ENCODE measurements at places on chromosomes 2 and 18. TPM values are rescaled to one million over a fixed set of nuclear protein-coding genes. Genes with fewer than 3 reads are reported as not detected.

KRCC1 gene
- total RNA-seq, result 23.8 TPM

ADAM17 gene
- total RNA-seq, result 22.3 TPM

RAPGEF4 gene
- total RNA-seq, result 6.4 TPM

TFPI gene
- 45.6 TPM for total RNA-seq

POTEJ gene
- total RNA-seq, result not detected

ARID5A gene
- 30.2 TPM for total RNA-seq

DQX1 gene
- total RNA-seq, result 0.43 TPM

HOXD12 gene
- not detected for total RNA-seq

CNDP1 gene
- total RNA-seq, result 4.0 TPM

ZNF804A gene
- total RNA-seq, result 4.1 TPM

FRZB gene
- 46.5 TPM for total RNA-seq

CHRND gene
- total RNA-seq, result not detected

SERPINB13 gene
- total RNA-seq, result not detected

FEV gene
- total RNA-seq, result not detected

TANK gene
- total RNA-seq, result 55.0 TPM

MC5R gene
- not detected for total RNA-seq

GALR1 gene
- total RNA-seq, result 0.09 TPM

GMCL1 gene
- 29.0 TPM for total RNA-seq

HOXD1 gene
- 0.40 TPM for total RNA-seq

C1GALT1C1L gene
- total RNA-seq, result 0.92 TPM

SCYGR4 gene
- not detected for total RNA-seq

YIPF4 gene
- 61.5 TPM for total RNA-seq

CNGA3 gene
- total RNA-seq, result not detected

PARD6G gene
- 4.1 TPM for total RNA-seq

ADD2 gene
- total RNA-seq, result 0.95 TPM

HAAO gene
- total RNA-seq, result 20.9 TPM

COLEC12 gene
- 4.9 TPM for total RNA-seq

CD8B2 gene
- 0.09 TPM for total RNA-seq

MYO3B gene
- 0.23 TPM for total RNA-seq

CDH19 gene
- total RNA-seq, result 4.0 TPM
